ENCODE measurements at places on chromosomes 12 and 14. TPM values are rescaled to one million over a fixed set of nuclear protein-coding genes. Genes with fewer than 3 reads are reported as not detected.

CIROP gene
- total RNA-seq: not detected

OTX2 gene
- not detected for total RNA-seq

ZNF641 gene
- total RNA-seq: 18.5 TPM

CCDC177 gene
- total RNA-seq: not detected

DNA sequence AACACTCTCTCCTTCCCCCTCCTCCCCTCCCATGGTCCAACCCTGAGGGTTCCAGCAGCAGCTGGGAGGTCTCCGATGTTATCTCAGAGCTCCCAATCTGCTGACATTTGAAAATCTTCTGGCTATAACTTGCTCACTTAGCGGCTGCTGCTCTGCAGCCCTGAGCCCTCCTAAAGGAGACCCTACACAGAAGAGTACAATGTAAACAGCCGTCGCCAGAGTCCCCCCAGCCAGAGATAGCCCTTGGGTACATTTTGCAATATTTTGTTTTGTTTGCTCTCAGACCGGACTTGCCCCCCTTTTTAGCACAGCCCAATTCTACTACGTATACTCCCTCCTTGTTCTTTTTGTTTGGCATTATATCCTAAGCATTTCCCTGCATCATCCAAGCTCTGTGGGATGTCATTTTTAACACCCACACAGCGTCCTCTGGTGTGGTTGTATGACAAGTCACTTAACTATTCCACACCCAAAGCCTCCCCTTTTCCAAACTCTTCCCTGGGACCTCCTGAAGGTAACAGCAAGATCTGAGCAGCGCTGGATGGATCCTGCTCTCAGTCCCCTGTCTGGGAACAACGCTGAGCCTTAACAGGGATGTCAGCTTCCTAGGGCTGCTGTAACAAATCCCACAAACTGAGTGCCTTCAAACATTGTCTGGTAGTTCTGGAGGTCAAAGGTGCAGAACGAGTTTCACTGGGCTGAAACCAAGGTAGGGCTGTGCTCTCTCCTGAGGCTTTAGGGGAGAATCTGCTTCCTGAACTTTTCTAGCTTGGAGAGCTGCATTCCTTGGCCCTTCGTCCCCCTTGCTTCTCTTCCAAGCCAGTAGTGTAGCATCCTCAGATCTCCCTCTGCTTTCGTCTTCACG, 25.3 kb upstream of the TCL1B start:
- peaks cover 30% of the 10 kb centered on the region for H3K27me3 ChIP-seq
- H3K4me3 ChIP-seq: no peak overlapping the region
- no peak for DNase-seq
- no peaks in the 10 kb centered on the region for H3K4me1 ChIP-seq
- H3K36me3 ChIP-seq: no peaks in the 10 kb centered on the region
- H3K27ac ChIP-seq: no peak overlapping the region

DNA sequence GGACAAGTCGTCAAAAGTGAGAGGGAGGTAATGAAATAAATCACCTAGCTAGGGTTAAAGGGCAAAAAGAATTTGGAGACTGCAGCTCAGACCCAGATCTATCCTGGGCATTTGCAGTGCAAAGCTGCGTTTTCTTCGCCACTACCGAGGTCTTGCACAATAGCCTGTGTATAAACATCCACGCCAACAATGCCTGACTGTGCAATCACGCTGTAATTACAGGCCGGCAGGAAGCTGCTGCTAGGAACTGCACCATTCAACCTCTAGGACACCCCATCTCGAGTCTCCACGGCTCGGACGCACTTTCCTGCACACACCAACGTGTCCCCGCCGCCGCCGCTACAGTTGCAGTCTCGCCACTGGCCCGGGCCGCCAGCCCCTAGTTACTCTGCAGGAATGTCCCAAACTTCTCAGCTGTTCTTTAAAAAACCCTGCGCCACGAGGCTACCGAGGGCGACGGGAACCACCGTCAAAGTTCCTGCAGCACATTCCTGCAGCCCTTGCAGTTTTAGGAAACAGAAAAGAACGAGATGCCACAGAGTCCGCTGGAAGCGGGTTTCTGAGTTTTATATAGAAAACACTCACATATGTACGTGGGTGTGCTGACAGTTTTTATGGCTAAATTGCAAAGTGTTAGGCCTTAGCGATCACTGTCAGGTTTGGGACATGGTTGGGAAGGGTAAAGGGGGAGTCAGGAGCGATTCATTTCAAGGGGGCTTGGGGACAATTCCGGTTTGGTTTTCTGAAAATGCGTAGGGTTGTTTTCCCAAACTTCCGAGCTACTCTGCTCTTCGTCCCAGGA, 65.6 kb upstream of the PTGR2 start:
- peak overlapping the region; percentile 93 for H3K27ac ChIP-seq
- H3K36me3 ChIP-seq: no peaks in the 10 kb centered on the region
- H3K27me3 ChIP-seq: no peaks in the 10 kb centered on the region
- no peak for DNase-seq
- peaks cover 73% of the 10 kb centered on the region for H3K4me1 ChIP-seq

GRCh38 chr12:115109863-115110262, 425.9 kb upstream of the TBX3 start:
- DNase-seq: no peak
- no peaks in the 10 kb centered on the region for H3K4me1 ChIP-seq
- H3K36me3 ChIP-seq: no peaks in the 10 kb centered on the region
- no peak overlapping the region for H3K4me3 ChIP-seq

GRCh38 chr12:2027351-2027750, 23.1 kb upstream of the DCP1B start:
- H3K4me1 ChIP-seq: no peaks in the 10 kb centered on the region
- H3K36me3 ChIP-seq: no peaks in the 10 kb centered on the region
- H3K4me3 ChIP-seq: no peak overlapping the region
- DNase-seq: no peak
- H3K27me3 ChIP-seq: peaks cover 31% of the 10 kb centered on the region
- no peak overlapping the region for H3K27ac ChIP-seq

GRCh38 chr12:65560286-65560685, 264.0 kb upstream of the HMGA2 start:
- no peak for DNase-seq
- peaks cover 34% of the 10 kb centered on the region for H3K4me1 ChIP-seq
- H3K27ac ChIP-seq: no peak overlapping the region
- H3K36me3 ChIP-seq: no peaks in the 10 kb centered on the region

DNA sequence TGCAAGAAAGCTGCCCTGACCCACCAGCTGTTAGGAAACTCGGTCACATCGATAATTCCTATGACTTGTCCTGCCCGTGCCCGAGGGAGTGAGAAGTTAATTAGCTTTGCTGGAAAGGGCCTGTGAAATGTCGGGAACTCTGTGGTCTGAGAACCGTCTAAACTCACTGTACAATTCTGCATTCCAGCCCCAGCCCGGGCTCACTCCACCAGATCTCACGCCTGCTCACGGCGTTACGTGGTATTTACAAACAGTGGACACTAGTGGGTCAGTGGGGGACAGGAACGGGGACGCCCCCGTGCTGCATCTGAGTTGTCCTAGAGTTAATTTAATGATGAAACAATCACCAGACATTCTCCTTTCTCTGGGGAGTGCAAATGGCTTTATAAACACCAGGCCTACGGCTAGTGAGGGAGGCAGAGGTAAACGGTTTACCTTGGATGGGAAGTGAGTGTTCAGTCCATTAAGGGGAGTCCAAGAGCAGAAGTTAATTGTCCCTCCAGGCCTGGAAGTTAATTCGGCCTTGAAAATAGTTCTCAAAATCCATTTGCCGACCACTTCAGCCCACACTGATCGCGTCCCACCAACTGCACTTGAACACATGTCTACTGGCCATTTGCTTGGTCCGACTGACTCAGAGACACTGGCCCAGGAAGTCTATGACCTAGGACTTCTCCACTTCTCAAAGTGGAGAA, 93.5 kb upstream of the MED13L start:
- no peaks in the 10 kb centered on the region for H3K36me3 ChIP-seq
- no peaks in the 10 kb centered on the region for H3K27me3 ChIP-seq
- peak overlapping the region; percentile 70 for H3K27ac ChIP-seq
- no peak for DNase-seq
- peaks cover 48% of the 10 kb centered on the region for H3K4me1 ChIP-seq

DNA sequence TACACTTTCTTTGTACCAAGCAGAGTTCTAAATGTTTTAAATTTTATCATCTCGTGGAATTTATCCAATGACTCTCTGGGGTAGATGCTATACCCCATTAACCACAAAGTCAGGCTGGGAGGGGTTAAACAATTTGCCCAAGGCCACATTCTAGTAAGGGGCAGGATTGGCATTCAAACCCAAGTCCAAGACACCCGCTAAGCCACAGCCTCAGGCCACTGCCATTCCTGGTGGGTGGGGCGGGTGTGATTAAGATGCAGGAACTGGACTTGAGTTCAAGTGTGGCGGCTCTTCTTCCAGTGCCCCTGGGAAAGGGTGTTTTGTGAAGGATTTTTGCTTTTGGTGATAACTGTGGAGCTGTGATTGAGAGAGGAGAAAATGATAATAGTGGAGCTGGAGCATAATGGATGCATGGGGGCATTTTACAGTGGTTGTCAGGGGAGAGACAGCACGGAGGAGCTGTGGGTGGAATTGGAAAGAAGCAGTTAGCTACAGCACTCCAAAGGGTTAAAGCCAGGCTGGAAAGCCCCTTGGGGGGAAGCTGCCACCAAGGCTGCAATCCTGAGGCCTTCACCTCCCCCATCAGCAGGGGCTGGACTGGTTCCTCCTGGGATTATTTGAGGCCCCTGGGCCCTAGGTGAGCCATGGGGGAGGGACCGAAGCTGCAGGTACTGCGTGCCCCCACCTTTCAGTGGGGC, 1.0 kb upstream of the VRTN start:
- peaks cover 46% of the 10 kb centered on the region for H3K27me3 ChIP-seq
- no peak for DNase-seq
- H3K4me3 ChIP-seq: no peak overlapping the region
- peaks cover 10% of the 10 kb centered on the region for H3K4me1 ChIP-seq
- no peak overlapping the region for H3K27ac ChIP-seq

- DNase-seq: no peak
- H3K36me3 ChIP-seq: peaks cover 5% of the 10 kb centered on the region
- H3K27ac ChIP-seq: no peak overlapping the region
- H3K4me1 ChIP-seq: peaks cover 5% of the 10 kb centered on the region
These were observed 38.1 kb downstream of the CIT start for GRCh38 chr12:119838826-119839600.
